Activated effector memory CD4-positive, alpha-beta T cell treated with anti-CD3 and anti-CD28 coated beads, Interleukin-2, amount 50 U/mL, for 16 hours (primary cell): ENCODE measurements at places on chromosomes 2 and 18.
A peak's percentile ranks its signal among the peaks of the same experiment; 100 is the strongest.

GRCh38 chr2:46297546-46298271, 502 bp downstream of the EPAS1 start:
- peak; percentile 90 for DNase-seq

- no peak for DNase-seq
These were observed 168.4 kb downstream of the TTC32 start for GRCh38 chr2:19733390-19733789.

DNA sequence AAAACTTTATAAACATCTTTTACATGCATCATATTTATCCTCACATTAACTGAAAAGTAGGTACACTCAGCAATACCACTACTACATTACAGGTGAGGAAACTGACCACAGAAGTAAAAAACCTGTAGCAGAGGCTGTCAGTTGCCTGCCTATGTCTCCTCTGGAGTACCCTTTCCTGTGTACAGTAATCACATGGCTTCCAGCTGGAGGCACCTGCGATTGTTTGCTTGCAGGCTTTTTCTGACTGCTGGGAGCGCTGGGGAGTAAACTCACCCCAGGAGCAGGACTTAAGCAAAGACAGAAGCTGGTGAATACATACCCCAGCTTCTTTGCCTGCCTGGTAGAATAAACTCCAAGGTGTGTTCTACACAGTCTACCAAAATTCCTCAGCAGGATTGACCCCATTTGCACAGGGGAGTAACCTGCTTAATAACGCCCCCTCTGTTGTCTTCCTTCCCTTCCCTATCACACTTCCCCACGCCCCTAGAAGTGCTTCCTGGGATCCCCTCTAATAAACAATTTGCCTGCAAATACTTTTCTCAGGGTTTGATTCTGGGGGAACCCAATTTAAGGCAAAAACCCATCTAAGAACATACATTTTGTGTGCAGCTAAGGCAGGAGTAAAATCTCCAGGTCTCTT, 138.9 kb downstream of the PTH2R start:
- no peak for DNase-seq

DNA sequence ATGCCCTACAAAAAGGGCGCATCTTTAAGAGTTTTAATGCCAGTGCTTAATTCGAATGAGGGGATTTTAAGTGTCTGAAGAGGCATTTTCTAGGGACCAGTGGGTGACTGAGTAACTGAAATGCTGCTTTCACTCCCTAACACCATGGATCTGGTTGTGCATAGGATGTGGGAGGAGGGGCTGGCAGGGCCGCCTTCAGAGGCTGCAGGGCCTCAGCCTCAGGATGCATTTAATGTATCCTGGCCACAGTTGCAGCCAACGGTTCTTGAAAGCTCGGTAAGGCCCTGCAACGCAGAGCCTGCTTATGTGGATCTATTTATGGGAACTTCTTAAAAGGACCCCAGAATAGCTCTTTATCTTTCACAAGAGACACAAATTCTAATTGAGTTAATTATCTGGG, 25.8 kb upstream of the IL18RAP start:
- DNase-seq: no peak

- DNase-seq: no peak
These were observed 64.7 kb upstream of the SERTAD2 start for GRCh38 chr2:64718250-64718885.

GRCh38 chr2:103346780-103347179, 584.9 kb downstream of the TMEM182 start:
- no peak for DNase-seq
